ENCODE measurements at places on chromosomes 3 and 15.
A peak's percentile ranks its signal among the peaks of the same experiment; 100 is the strongest.

DNA sequence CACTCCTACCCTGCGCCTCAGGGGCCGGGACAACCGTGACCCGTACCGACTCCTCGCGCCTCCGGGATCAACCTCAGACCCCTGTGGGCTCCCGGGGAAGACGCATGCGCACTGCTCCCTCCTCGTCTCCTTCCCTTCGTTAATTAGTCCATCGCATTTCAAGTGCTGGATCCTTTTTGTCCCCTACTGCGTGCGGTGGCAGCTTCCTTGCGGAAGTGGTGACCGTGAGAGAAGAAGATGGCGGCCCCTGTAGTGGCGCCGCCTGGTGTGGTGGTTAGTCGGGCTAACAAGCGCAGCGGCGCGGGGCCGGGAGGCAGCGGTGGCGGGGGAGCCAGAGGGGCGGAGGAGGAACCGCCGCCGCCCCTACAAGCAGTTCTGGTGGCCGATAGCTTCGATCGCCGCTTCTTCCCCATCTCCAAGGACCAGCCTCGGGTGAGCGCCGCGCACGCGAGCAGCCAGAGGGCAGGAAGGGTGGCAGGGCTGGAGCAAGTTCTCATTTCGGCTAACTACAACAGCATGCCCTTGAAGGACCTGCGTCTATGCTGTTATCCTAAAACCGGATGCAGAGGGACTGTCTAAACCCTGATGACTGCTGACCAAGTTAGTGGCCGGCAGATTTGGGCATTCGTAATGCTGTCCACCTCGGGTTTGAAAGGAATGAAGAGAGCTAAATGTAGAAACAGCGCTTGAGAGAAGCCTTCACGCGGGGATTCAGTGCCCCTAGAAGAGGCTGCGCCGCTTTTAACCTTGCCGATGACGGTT is at the start of gene EIF2B5:
EIF2B5 (plus strand) TSS at position 210 of the 762 bp plus-strand sequence; CDS start at position 238, 28 bp downstream.
- peak; percentile 96 for DNase-seq

DNA sequence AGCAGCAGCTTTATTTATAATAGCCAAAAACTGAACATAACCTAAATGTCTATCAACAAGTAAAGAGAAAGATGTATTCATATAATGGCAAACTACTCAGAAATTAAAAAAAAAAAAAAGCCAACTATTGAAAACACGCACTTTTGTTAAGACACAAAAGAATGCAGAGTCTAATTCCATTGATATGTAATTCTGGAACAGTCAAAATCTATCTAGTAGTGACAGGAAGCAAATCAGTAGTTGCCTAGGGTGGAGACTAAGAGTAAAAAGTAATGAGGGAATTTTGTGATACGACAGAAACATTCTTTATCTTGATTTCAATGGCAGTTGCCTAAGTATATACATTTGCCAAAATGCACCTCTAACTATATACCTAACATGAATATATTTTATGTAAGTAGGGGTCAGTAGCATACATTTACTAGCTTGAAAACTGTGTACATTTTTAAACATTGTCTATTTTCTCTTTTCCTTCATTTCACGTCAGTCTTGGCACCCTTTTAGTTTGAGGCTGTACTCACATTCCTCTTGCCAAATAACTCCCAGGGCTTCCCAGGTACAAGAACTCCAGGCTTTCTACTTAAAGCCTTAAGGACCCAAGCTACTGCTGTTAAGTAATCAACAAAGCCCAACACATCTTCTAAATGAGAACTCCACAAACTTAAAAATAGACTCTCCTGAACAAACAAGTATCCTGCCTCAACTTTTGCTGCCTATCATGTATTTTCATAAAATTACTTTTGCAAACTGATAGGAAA is 54.7 kb downstream of the ADAM10 start:
- DNase-seq, result no peak

DNA sequence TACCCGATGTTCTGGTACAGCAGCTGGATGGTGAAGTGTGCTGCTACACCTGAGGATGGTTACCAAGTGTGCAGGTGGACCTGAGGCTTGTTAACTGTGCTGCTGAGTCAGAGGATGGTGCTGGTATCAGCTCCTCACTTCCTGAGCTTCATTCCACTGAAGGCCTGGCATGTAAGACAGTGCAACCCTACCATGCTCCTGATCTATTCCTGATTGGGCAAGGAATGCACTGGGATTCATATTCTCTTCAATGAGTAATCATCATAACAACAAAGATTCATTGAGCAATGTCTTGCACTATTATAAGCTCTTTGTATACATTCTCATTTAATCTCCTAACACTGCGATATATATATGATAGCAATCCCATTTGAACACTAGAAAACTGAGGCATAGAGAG is 62.9 kb upstream of the THSD4 start:
- no peak for DNase-seq

DNA sequence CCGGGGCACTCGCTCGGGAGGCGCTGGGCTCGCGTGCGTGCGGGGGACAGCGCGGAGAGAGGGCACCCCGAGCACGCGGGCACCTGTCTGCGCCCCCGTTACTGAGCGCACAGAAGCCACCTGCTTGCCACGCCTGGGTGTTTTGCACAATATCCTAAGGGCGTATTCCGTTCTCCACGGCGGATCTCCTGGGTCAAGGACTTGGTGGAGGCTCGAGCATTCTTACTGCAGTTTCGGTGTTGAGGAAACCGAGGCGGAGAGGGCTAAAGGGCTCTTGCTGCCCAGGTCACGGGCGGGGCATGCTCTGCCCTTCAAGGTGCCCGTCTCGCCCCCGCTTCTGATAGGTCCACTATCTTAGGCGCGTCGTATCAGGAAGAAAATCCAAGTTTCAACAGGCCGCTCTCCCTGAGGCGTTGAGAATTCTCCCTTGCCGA is 526 bp downstream of the GPD1L start:
- peak; percentile 32 for DNase-seq

GRCh38 chr15:92083190-92083589 is 229.7 kb downstream of the SLCO3A1 start:
- no peak for DNase-seq

GRCh38 chr3:180036671-180037455 is at the start of gene PEX5L:
Gene PEX5L (minus strand): TSS chr3:180036937. CDS start chr3:180036599, 338 bp downstream.
- peak; percentile 59 for DNase-seq

- DNase-seq, result peak; percentile 69
Observed at GRCh38 chr15:44427756-44428724, 611 bp downstream of the CTDSPL2 start.

GRCh38 chr3:113132571-113132996 is 78.8 kb upstream of the BOC start:
- no peak for DNase-seq

GRCh38 chr3:113534365-113534764 is 2.0 kb downstream of the SIDT1 start:
- no peak for DNase-seq

GRCh38 chr3:161137260-161137659 is 32.1 kb upstream of the B3GALNT1 start:
- DNase-seq, result no peak

- DNase-seq, result no peak
Observed at GRCh38 chr3:131329774-131330173, 51.8 kb upstream of the NUDT16 start.

DNA sequence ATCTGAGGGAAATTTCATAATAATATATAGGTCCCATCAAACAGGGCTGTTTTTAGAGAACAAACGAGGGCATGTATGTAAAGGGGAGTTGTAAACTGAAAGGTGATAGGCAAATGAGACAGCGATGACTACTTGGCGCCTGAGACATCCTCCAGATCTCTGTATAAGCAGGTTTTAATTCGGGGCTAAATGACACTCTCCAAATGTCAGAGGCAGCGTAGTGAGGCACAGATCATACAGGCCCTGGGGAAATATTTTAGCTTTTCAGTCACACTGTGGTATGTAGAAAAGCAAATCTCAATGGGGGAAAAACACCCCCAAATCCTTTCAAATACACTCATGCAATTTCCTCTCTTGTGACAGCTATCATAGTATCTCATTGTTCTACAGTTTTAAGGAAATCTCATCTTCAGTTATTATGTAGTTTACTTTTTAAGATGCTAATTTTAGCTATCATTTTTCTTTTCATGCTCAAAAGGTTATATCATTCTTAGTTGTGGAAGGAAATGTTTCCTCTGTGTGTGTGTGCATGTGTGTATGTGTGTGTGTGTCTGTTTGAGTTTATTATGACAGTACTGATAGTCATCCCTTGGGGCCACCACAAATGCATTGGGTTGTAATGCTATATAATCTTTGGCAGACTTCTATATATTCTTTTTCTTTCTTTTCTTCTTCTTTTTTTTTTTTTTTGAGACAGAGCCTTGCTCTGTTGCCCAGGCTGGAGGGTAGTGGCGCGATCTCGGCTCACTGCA is 1.1 kb downstream of the TPRG1 start:
- DNase-seq, result no peak

DNA sequence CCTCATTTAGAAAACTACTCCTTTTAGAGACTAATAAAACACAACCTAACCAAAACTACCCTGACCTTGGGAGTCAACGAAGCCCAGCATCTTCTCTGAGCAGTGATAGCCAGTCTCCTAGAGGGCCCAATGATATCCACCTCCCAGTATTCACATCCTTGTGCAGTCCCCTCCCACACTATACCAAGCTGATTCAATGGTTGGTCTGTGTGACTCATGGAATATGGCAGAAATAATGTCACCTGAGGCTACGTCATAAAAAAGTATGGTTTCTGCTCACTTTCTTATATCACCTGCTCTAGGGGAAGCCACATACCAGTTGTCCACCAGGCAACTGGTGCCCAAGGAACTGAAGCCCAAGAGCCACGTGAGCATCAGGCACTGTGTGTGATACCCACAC is 21.4 kb upstream of the USF3 start:
- DNase-seq, result no peak
